ENCODE measurements at places on chromosomes 3 and 15.

DNA sequence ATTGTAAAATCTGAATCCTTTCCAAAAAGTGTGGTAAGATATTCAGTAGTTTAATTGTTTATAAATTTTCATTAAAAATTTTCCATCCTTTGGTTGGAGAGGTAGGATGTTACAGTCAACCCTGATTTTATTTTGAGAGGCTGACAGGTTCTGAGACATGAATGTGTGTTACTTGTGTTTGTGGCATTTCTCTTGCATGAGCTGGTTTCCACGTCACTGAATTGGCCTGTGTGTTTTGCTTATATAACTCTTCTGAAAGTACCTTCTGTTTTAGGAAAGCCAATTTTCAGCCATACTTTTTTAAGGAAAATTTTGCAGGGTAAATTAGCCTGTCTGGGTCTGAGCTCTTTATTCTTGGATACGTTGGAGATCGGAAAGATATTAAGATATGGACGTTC, 30.7 kb downstream of the PXYLP1 start:
- no peak for DNase-seq

DNA sequence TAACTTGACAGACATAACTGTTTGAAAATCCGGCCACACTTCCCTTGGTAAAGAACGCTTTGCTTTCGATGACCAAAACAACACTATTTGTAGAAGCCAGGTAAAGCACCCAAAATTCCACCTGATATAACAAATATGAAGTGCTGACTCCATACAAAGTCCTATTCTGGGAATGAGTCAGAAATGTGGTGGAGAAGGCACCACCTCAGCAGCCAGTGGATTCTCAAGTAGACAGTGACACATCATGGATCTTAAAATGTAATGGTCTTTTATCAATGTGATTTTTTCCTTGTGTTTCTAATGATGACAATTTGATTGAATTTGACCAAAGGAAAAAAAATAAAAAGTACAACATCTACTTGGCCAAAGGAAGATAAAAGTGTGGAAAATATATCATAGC, 135.0 kb upstream of the WNT5A start:
- DNase-seq, result no peak

DNA sequence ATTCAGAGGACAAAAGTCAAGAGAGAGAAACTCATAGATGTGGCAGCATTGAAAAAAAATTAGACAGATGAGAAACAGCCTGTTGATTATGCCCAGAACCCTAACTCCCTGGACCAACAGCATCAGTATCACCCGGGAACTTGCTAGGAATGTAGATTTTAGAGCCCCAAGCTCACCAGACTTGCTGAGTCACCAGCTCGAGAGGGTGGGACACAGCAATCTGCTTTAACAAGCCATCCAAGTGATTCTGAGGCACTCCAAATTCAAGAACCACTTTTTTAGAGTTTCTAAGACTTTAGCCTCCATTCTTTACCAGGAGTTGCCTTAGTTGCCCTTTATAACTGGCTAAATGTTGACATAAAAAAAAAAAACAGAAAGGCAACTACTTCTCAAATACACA, 70.9 kb downstream of the CGGBP1 start:
- DNase-seq, result no peak

- DNase-seq, result no peak
These were observed 34.5 kb downstream of the MGLL start for GRCh38 chr3:127787571-127788365.

DNA sequence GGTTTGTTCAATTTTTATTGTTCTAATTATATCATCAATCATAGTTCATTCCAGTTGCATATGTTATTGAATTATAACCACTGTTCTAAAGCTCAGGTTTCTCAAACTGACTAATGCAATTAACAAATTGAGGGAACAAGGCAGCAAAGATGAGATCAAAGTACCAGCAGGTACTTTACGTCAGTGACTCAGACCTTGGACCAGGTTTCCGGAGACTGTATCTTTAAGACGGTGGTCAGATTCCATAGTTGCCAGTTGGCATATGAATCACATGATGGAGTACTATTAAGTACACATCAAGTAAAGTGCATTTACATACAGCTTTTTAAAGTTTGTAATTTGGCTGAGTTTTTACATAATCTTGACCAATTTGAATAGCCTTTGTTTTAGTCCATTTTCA, 583.6 kb upstream of the ROBO2 start:
- DNase-seq, result no peak

- DNase-seq, result no peak
These were observed 16.0 kb upstream of the CPEB1 start for GRCh38 chr15:82663186-82663600.

GRCh38 chr3:101896083-101896757, 46.9 kb downstream of the NFKBIZ start:
- no peak for DNase-seq

GRCh38 chr3:150890295-150890694, 14.9 kb downstream of the MINDY4B start:
- DNase-seq, result no peak

DNA sequence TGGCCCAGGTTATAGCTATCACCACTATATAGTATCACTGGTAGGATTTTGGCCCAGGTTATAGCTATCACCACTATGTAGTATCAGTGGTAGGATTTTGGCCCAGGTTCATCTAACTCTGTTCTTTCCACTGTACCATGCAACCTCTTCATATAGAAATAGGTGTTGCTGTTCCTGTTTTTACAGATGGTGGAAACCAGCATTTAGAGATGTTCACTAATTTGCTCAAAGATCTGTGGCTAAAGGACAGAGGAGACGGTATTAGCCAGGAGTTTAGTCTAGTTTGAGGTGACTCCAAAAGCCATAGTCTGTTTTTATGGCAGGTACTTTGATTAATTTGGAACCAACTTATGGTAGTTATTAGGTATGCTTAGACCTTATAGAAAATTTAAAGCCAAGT, 3.1 kb downstream of the LRCH3 start:
- DNase-seq, result no peak

DNA sequence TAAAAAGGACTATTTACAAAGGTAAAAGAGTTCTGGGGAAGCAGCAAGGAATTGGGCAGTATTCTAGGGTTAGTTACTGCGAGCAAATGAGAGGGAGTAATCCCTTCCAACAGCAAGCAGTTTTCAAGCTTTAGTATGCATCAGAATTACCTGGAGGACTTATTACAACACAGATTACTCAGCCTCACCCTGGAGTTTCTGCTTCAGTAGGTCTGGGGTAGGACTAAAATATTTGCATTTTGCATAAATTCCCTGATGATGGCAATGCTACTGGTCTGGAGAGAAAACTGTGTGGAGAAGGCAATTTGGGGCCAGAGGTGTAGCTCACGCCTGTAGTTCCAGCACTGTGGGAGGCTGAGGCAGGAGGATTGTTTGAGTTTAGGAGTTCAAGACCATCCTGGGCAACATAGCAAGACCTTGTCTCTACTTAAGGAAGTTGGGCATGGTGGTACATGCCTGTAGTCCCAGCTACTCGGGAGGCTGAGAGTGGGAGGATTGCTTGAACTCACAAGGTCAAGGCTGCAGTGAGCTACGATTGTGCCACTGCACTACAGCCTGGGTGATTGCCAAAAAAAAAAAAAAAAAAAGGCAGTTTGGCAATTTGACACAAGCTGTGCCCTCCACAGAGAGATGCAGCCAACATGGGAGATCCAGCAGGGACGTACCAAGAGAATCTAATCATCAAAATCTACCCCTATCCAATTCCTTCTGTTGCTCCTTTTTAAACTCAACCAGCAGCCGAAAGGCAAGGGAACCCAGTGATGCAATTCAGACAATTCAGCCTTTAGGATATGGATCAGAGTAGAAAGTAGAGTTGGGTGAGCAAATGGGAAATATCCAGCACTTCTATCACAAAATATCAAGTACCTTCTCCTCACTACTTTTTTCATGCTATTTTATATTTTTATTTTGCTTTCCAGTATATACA, 27.1 kb upstream of the AP4E1 start:
- peak; percentile 21 for DNase-seq

- peak; percentile 46 for DNase-seq
These were observed 113.9 kb downstream of the POLQ start for GRCh38 chr3:121431726-121432517.

DNA sequence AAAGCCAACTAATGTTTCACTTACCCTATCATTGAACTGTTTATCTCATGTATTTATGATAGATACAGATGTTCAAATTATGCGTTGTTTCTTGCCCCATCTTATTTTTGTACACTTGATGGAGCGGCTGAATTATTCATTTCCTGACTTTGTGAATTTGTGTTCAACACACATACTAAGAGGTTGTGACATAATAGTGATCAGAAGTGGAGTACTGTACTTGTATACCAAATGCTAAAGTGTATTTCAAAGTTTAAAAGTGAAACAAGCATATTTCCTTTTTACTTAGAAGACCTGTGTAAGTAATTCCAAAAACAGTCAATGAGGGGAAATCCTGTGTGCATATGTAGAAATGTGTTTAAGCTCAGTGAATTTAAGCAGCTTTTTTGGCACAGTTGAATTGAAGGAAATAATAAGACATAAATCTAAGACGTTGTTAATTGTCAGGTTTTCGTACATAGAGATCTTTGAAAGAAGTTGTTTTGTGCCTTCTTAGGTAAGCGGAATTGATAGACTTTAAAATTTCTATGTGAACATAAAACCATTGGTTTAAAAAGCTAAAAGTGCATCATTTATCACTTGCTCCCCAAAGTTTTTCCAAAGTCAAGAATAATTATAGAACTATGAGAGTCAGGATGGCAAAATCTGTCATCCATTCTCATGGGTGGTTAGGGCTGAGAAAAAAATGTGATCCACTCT, 1.9 kb downstream of the NFKBIZ start:
- no peak for DNase-seq

DNA sequence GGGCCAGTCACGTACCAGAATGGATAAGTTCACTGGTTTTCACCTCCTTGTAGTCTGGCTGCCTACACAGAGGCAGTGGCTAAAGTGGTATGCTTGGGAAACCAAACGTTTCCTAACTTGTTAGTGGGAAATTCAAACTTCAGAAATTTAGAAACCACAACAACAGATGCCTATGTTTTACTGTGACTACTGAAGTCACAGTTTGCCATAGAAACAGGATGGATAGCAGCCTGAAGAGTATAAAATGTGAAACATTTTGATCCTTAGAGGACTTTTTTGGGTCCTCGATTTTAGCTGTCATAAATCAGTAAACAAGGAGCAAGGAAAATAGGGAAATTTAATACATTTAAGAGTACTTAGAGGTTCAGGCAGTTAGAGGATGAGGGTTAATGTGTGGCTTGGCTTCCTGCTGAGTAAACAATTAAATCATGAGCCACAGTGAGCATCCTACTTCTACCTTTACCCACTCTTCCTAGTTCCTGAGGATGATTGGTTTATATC, 48.6 kb downstream of the CMSS1 start:
- no peak for DNase-seq

DNA sequence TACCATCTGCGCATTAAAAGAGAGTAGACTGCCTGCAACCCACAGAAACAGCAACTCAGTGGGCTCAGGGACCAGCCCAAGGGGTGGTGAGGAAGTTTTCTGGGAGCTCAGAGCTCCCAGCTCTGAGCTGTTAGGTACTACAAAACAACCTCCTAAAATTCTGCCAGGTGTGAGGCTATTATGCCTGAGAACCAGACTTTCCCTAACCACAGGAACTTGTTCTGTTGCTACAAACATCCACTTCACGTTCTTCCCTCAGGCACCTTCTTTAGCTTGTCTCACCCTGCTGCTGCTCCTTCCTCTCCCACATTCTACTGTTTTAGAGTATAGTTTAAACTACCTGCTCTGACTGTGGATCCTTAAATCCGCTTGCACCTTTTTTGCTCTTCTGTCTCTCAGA, 399.4 kb downstream of the ROBO1 start:
- DNase-seq, result no peak

DNA sequence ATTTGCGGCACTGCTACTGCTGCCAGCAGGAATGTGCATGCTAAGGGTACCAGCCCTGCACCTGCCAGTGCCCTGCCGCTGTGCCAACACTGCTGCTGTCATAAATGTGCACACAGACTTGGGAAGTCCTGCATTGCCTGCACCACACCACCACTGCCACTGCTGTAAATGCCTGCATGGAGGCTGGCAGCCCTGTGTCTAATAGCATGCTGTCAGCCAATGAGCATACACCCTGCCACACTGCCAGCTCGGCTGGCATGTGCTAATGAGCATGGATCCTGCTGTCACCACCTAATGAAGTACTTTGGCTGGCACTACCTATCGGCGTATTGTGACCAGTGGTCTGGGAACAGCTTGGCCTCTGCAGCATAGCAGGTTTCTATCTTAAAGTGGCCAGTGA, 981.8 kb upstream of the GBE1 start:
- DNase-seq, result no peak

DNA sequence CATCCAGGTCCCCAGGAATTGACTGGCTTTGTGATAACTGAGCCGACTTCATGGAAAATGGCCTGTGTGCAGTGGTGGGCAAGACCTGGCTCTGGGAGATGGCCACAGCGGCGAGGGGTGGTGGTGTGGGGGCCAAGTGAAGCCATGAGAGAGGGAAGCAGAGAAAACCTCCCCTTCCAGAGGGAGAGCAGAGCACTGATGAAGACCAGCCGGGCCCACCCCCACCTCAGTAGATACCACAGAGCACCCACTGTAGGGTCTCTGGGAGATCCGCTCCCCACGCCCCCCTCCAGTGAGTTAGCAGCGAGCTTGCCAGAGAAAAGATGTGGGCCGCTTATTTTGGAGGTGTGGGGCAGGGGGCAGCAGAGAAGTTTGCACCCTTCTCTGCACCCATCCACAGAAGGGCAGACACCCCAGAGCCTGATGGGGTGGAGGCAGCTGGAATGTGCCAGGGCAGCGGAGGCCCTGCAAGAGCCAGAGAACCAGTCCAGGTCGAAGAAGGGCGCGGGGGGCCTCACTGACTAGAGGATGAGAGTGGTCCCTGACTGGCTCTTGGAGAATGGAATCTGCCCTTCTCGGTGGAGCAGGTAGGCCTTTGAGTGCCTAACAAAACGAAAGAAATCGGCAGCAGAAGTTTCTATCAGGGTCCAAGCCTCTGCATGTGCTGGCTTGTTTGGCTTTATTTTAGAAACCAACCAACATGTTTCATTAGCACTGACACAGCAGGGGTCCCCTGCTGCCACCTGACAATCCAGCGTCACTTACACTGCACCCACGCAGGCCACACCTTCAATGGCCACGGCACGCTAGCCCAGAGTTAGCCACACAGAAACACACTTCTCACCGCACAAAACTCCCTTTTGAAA, 28.3 kb downstream of the MELTF start:
- DNase-seq, result no peak

DNA sequence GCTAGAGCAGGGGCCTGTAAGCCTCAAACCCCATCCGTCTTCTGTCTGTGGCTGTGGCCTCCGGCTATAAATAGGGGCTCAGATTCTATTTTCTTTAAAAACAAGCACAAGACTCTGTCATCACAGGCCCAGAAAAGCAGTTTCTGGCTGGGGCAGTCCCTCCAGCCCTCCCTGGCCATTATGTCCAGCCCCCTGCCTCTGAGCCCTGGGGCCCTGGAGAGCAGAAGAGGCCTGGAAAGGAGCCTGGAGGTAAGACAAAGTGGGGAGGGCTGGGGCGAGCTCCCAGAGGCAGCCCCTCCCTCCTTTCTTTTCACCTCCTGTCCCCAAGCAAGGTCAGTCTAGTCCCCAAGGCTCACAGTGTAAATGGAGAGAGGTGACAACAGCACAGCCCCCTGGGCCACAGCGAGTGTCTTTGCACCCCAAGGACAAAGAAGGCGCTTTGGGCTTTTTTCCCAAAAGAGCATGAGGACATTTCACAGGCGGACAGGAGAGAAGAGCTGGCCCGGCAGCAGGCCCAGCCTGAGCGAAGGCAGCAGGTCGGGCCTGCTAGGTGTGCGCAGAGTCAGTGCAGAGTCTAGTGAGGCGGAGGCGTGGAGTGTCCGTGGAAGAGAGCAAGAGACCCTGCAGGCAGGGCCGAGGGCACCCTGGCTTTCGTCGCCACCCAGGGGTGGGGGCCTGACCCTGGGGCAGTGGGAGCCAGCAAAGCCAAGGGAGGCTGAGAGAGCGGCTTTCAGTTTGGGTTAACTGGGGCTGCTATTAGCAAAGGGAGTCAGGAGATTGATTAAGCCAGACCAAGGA, 188.3 kb downstream of the TBC1D2B start:
- no peak for DNase-seq
